ENCODE measurements at places on chromosomes 5 and 9. TPM values are rescaled to one million over a fixed set of nuclear protein-coding genes. Genes with fewer than 3 reads are reported as not detected.

Gene SMIM33
- not detected for total RNA-seq

GRCh38 chr5:116673453-116673852, 98.8 kb upstream of the SEMA6A start:
- DNase-seq = no peak

Gene GAPT
- total RNA-seq = 0.92 TPM

GRCh38 chr9:126607086-126607485, 6.6 kb upstream of the LMX1B start:
- no peak for DNase-seq

Gene CDH12
- total RNA-seq = not detected

DNA sequence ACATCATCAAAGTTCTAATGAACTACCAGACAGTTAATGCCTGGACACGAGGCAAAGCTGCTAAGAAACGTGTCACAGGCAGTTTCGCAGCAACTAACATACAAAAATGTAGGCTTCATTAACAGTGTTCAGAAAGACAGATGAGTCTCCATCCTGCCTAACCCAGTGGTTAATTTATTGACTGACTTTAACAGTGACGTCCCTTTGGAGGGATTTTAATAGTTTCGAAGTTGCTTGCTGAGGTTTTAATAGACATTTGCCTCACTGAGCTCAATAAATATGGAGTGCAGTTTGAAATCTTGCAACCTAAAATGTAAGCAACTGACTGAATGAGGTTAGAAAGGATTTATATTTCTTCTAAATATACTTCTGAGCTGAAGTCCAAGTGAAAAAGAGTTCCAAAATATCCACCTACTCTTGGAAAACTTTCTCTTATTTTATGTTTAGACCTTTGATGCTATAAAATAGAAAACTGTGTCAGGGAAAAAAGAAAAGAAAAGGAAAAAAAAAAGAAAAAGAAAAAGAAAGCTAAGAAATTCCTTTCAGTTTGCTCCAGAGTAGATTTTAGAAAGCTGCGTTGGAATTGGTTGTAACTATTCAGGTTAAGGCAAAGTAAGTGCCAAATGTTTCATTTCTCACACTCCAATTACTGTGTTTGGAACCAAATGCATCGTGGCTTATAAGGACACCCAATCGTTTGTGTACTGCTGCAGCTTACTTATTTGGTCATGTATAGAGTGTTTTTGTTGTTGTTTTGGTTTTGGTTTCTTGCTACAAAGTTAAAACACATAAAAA, 2016.6 kb downstream of the MAT2B start:
- DNase-seq = no peak

DNA sequence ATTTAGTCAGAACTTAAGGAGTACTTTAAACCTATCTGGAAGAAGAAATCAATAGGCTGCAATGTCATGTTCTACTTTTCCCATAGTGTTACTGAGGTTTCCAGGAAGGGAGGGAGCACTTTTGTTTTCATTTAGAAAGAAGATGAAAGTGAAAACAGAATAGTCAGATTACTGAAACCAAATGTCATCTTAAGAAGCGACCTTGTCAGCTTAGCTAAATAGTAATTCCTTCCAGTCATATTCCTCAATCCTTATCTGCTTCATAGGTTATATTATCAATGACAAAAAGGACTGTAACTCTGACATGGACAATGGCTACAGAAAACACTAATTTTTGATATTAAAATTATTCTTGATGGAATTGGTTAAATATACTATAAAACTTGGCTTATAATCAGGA, 27.7 kb downstream of the SAR1B start:
- no peak for DNase-seq

- no peak for DNase-seq
Observed at GRCh38 chr9:95495961-95496360, 20.8 kb downstream of the PTCH1 start.

Gene CAPSL
- total RNA-seq = not detected

- DNase-seq = no peak
Observed at GRCh38 chr9:89879276-89879675, 274.5 kb downstream of the GADD45G start.

DNA sequence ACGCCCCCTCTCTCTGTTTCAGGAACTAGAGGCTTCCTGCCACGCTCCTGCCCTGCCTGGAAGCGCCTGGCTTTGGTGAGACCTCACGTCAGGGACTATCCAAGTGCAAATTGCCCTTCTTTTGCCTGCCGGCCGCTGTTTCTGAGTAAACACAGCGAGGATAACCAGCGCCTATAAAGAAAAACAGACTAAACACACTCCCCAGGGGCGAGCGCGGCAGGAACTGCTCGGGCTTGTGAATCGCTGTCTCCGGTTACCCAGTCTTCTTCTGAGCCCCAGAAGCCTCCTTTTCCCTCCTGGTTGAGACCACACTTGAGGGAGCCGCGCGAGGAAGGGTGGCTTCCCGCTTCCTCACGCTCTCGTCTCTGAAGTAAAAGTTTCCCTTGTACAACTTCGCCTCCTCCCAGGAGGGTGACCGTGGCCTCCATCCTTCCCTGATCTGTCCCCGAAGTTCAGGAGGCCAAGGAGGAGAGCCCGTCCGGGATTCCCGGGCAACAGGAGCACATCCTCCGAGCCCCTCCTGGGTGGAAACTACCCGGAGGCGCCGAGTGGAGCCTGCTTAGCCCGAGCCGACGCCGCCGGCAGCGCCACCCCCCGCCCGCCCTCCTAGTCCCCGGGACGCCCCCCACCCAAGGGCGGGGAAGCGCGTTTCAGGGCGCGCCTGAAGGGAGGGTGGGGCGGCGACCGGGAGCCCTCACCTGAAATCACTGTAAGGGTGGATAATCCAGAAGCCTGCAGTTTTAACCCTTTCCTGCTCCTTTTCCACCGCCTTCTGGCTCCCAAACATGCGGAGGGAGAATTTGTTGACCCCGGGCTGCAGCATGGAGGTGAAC, 993 bp downstream of the HCN1 start:
- DNase-seq = peak; percentile 59

GRCh38 chr9:91392435-91392834, 30.7 kb upstream of the AUH start:
- DNase-seq = no peak

Gene ZNF346
- 6.2 TPM for total RNA-seq

DNA sequence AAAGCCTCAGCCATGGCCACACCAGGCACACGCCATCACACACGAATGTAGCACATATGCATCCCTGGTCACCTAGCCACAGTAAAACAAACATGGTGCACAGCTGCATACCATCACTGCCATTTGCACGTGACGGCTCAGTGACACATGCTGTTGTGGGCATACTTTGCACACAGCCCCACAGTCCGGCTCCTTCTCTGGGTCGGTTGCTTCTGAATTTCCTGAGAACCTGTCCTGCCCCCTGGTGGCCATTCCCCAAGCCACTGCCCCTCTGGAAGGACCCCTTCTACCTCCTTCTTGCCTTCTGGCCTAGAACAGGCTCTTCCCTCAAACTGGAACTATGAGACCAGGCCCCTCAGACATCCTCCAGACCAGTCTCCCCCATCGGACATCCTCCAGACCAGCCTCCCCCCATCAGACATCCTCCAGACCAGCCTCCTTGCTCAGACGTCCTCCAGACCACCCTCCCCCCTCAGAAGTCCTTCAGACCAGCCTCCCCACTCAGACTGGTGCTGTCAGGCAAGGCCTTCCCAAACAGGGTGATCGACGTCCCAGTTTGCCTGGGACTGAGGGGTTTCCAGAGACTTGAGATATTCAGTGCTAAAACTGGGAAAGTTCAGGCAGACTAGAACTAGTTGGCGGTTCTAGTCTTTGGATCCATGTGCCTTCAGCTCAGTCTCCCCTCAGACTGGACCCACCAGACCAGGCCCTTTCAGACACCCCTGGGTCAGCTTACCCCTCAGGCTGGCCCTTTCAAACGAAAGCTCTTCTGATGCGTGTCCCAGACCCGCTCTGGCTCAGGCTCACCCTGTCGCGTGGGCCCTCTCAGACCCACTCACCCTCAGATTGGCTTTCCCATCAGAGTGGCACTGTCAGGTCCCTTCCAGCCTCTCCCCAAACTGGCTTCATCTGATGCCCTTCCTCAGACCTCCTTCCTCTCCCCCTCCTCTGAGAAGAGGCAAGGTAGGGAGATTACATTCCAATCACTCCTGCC, 24.3 kb upstream of the ENHO start:
- peak; percentile 71 for DNase-seq

DNA sequence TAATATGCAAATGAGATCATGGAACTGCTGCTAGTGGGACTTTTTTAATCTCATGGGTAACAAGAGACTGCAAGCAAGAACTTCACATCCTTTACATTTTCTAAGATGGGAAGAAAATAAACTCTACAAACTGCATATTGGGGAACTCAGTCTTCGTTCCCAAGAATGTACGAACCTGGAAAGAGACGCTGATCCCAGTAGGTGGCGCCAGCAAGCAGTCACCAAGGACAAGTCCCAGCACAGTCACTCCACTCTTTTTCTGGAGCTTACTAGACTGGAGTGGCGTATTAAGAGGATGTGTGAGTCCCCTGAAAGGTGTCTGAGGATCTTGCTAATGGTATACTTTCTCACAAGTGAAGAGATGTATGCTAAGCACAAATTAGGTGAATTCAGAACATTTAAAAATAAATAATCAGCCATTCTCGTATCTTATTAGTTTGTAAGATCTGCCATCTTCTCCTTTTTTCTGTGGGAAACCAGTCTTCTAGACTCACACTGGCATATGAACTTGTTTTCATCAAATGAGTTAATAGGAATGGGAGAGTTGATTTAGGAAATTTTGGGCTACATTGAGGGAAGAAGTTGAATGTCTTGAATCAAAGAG, 16.0 kb upstream of the PUM3 start:
- DNase-seq = no peak

DNA sequence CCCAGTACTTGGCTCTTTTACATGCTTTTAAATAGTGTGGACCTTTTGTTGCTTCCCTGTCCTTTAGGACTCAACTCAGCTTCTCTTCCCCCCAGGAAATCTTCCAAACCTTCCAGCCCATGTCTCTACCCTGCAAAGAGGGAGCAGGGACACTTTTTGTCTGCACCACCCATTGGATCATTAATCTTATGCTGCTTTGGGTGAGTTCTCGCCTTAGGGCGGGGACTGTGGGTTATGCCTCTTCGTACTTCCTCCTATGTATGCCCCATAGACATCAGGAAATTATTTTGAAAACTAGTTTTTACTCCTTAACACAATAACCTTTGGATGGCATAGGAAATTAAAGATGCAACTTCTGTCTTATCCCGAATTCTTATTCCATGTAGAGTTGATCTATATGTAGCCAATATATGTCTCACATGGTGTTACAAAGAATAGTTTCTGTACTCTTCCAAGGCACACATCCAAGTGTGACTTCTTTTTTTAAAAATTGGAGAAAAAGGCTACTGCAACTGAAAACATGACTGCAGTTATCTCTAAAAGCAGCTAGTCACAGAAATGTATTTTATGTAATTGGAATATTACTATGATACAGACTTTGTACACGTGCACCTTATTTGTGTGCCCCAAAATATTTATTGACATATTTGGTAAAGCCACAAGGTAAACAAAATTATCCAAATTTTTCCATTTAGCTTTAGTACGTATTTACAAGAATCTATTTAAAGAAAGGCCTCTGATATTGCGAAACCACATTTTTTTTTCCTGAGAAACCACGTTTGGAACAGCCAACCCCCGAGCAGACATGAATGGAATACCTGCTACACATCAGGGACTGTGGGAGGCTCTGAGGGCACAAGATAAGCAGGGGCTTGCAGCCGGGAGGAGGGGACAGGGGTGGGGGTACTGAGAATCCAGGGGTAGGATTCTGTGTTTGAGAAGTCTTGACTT, 133.6 kb downstream of the WDR41 start:
- no peak for DNase-seq

DNA sequence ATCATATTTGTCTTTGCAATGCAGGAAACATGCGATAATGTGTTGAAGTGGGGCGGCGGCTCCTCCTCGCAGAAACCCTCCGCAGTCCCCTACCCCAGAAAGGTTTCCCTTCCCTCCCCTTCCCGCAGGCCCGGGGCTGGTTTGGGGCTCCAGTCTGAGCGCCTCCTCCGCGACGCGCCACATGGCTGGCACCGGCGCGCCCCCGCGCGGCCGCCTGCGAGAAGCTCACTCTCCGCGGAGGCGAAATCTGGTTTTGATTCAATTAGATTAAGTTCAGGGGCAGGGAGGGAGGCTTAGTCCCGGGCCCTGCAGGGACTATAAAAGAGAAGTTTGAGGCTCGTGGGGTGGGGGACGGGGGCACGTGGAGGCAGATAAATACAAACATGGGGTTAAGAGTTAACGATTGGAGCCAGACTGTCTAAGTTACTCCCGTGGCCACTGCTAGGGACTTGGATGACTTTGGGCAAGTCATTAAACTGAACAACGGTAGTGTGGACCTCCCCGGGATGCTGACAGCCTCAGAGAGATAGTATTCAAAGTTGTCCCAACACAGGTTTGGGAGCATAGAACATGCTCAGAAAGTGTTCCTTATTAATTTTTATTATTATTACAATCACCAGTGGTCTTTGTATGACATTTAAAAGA, 69.4 kb downstream of the MSX2 start:
- DNase-seq = peak; percentile 67

All from Right ventricle myocardium inferior (tissue), 1 donor.